ENCODE measurements at places on chromosomes 7 and 10.

DNA sequence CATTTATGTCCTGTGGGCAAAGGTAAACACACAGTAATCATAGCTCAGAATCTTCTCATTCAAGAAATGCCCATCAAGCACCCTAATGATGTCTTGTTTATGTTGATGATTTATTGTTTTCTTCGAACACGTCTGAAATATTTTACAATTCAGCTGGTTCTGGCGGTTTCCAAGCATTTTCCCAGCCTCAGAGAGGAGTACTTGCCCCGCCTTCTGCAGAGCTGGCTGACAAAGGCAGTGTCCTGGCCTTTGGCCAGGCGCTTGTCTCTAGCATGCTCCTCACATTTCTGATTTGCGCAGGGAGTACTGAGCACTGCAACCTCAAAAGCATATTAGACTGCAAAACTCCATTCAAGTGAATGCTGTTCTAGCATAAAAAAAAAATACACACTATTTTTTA is 314.2 kb upstream of the GNAI1 start:
- DNase-seq: no peak

DNA sequence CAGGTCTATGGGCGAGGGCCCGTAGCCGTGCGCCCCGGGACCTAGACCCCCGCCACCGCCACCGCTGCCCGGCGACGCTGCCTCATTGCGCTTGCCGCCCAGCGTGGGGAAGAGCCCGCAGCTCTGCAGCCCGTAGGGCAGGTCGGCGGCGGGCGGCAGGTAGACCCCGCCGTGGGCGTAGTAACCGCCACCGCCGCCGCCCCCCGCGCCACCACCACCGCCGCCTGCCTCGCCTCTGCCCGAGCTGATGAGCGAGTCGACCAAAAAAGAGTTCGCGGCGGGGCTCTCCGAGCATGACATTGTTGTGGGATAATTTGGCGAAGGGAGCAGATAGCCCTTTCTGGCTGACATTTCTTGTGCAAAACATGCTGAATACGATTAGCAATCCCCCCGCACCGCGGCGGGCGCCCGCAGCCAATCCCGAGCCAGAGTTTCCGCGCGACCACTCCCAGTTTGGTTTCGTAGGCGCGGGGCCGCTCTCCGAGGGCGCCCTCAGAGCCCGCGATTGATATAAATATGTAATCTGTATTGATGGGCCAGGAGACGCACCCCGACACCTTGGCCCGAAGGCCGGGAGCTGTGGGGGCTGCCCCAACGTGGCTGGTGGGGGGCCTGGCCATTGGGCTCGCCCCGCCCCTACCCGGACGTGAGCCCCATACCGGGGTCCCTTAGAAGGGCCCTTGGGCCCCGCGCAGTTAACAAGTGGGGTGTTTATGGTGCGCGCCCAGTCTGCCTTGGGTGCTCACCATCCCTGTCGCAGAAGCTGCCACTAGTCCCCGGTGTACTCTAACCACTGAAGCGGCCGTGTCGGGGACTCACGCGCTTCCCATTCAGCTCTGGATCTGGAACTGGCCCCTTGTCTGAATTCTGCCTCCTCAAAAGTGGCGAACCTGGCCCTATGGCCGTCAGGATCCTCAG is at the start of gene HOXA10:
HOXA10 (minus strand) TSS at position 365 of the 918 bp plus-strand sequence; CDS start at position 351, 14 bp downstream.
- DNase-seq: no peak

- no peak for DNase-seq
Observed at GRCh38 chr7:105705427-105705826, 124.1 kb upstream of the EFCAB10 start.

- DNase-seq: no peak
Observed at GRCh38 chr7:156993021-156993924, 17.2 kb downstream of the MNX1 start.

- DNase-seq: no peak
Observed at GRCh38 chr7:13878154-13878553, 111.3 kb downstream of the ETV1 start.

GRCh38 chr10:124296813-124297788 is 121.6 kb downstream of the OAT start:
- no peak for DNase-seq

DNA sequence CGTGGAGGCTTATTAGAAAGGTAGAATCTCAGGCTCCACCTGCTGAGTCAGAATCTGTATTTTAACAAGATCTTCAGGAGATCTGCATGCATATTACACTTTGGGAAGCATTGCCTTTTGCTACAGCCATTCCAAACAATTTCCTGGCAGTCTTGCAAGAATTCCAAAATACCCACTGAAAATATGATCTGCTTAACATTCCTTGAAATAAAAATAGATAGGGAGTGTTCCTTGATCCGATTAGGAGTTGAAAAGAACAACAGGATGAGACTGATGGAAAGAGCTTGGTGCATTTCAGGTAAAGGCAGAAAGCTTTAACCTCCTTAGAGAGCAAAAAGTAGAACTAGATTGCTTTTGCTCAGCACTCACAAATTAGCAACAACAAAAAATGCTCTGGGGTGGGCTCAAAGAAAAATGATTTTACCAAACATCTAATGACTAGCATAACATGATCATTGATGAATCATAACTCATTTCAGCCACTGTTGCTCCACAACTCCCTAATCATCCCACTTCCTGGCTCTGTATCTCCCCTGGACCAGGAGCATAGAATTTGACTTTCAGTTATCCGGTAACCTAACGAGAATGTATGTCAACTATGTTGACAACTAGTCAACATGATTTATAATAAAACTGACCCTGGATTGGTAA is 115.2 kb downstream of the RNLS start:
- DNase-seq: no peak

DNA sequence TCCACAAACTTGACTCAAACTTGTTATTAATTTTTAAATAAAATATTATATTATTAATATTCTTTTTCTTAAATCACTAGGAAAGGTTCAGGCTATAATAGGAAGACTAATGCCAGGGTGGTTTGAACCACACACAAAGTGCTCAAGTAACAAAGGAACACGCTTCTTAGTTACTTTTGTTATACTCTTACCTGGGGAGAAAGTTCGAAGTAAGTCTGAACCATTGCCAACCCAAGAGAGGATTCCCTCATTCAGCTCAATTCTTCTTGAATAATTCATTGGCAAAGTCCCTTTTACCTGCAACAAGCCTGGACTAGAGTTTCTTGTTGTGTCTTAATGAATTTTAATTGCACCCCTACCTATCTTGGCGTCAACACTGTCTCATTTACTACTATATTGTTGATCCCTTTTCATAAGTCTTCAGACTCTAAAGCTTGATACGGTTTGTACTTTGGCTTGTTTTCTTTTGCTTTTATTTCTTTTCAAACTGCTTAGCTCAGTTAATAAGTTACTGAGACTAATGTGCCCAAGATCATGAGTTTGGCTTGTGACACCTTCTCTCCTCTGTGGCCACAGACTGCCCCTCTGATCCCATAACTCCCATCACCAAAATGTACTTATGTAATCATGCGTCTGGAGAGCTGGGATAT is 10.2 kb upstream of the C10orf67 start:
- DNase-seq: no peak

DNA sequence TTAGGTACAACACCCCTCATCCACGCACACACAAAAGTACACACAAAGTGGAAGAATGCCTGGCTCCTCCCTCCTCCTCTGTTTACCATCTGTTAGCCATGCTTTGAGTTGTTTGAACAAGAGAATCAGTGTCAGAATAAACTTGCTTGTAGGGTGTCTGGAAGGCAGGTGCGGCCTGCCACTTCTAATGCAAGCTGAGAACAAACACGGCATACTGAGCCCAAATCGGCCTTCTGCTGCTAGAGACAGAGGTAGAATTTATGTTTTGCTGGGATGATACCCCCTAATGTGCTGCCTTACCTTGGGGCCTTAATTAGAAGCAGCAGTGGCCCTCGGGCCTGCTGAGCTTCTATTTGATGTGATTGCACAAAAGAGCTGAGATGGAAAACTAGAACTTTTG is 24.9 kb upstream of the FAM180A start:
- DNase-seq: no peak

- DNase-seq: peak; percentile 35
Observed at GRCh38 chr7:100506356-100506923, 22.7 kb downstream of the NYAP1 start.

DNA sequence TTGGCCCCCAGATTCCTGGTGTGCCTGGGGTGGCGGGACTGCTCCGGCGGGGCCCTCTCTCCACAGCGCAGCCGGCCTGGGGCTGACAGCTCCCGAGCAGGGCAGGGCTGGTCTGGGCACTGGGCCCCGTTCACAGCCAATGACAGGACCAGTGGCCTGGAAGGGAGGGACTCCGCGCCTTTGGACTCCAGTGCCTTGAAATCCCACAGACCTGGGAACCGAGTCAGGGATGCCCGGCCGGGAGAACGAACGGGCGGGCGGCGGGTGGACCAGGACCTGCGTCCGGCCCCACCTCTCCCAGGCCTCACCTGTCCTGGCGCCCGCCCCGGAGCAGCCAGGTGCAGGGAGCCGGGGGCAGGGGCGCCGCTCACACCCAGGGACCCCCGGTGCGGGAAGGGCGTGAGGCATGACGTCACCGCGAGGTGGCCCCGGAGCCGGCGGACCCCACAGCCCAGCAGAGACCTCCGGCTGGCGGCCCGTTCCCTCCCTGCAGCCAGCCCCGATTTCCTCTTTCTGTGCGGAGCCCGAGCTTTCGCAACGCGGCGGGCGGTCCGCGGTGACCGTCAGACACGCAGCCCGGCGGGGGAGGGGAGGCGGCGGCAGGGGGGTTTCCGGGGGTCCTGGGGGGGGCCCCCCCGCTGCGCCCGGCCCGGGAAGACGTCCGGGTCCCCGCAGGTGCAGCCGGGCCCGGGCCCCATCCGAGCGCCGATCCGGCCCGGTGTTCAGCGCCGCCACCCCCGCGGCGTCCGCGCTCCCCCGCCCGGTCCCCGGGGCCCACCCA is 743 bp downstream of the ADAP1 start:
- DNase-seq: peak; percentile 47
